CD4-positive, alpha-beta memory T cell (primary cell): ENCODE measurements at places on chromosomes 5 and 9.

DNA sequence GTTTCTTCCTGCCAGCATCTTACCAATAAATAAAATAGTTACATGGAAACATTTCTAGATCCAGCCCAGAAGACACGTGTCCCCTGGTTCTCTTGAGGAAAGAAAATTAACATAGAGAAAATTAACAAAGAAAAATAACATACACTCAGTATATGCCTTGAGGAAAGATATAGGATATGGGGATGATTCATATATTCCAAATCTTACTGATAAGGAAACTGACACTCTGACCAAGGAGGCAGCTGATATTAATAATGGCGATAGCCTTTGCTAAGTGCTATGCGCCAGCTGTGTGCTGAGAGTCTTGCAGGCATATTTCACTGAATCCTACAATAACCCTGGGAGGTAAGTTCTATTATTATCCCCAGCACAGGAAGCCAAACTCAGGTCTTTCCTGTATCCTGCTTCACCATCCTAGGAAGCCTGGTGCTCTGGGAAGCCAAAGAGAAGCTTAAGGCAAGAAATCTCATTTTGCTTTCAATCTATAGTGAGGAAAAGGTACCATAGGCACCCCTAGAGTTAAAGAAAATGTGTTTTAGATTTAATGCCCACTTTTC, 302.7 kb upstream of the NREP start:
- DNase-seq: no peak
- no peaks in the 10 kb centered on the region for H3K4me1 ChIP-seq
- H3K36me3 ChIP-seq: no peaks in the 10 kb centered on the region
- H3K27me3 ChIP-seq: no peaks in the 10 kb centered on the region
- H3K27ac ChIP-seq: no peak overlapping the region

DNA sequence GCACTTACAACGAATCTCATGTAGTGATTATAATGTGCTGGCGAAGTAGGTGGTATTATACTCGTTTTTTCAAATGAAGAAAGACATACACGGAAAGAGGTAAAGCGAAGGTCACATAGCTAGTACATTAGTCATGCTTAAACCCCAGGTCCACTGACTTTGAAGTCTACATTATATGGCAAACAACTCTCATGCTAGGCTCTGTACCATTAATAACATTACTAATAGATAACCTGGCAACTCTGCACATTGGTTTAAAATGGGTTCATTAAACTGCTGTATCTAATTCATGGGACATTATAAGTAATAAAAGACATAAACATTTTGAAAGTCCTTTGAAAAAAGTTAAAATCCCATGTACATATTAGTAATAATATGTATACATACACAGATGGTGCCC, 21.2 kb downstream of the FYB1 start:
- peaks cover 41% of the 10 kb centered on the region for H3K4me1 ChIP-seq
- no peaks in the 10 kb centered on the region for H3K27me3 ChIP-seq

- DNase-seq: no peak
- no peak overlapping the region for H3K27ac ChIP-seq
- H3K4me3 ChIP-seq: no peak overlapping the region
- H3K4me1 ChIP-seq: no peaks in the 10 kb centered on the region
Measured at GRCh38 chr9:108012886-108013665, 523.5 kb upstream of the KLF4 start.

- no peaks in the 10 kb centered on the region for H3K36me3 ChIP-seq
- H3K4me3 ChIP-seq: no peak overlapping the region
- no peaks in the 10 kb centered on the region for H3K4me1 ChIP-seq
- DNase-seq: no peak
- H3K27me3 ChIP-seq: no peaks in the 10 kb centered on the region
Measured at GRCh38 chr9:117205806-117206205, 209.1 kb downstream of the ASTN2 start.

- peaks cover 26% of the 10 kb centered on the region for H3K4me1 ChIP-seq
- H3K27ac ChIP-seq: no peak overlapping the region
- no peak for DNase-seq
- H3K4me3 ChIP-seq: no peak overlapping the region
- no peaks in the 10 kb centered on the region for H3K27me3 ChIP-seq
Measured at GRCh38 chr5:76717222-76718083, 1.5 kb downstream of the F2R start.
